Endodermal cell (in vitro differentiated cells): ENCODE measurements at places on chromosomes 6 and 20.

- H3K27me3 ChIP-seq: no peaks in the 10 kb centered on the region
- H3K27ac ChIP-seq: no peak overlapping the region
- no peaks in the 10 kb centered on the region for H3K4me1 ChIP-seq
Measured at GRCh38 chr6:150905769-150906168, 40.3 kb downstream of the MTHFD1L start.

DNA sequence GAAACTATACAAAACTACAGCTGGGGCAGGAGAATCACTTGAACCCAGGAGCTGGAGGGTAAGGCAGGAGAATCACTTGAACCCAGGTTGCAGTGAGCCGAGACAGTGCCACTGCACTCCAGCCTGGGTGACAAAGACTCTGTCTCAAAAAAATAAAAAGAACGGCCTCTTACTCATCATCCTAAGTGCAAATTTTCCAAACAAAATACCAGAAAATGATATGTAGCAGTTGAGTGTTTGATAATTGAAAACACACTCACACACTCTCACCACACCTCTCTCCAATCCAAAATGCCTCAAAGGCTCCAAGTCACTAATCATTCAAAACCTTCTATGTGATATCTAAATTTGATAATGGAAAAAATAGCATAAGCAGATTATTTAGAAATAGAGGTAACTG, 198.6 kb upstream of the SHLD1 start:
- H3K4me3 ChIP-seq: no peak overlapping the region
- H3K27me3 ChIP-seq: no peaks in the 10 kb centered on the region
- H3K36me3 ChIP-seq: peaks cover 74% of the 10 kb centered on the region
- no peak overlapping the region for H3K27ac ChIP-seq
- no peak for DNase-seq

DNA sequence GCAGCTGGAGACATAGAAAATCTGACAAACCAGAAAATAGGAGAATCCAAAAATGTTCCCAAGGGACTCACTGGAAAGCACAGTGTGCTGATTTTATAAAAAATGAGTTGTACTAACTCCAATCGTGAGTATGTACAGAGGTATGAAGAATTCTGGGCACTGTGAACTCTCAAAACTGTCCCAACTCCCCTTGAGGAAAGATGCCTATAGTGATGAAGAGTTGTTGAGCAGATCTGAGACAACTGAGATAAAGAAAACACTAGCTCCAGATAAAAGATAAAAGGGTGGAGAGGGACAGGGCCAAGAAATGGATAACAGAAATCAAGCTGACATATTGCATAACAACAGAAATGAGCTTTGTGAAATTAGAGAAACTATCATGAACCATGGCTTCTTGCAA, 481.4 kb downstream of the MAFB start:
- no peaks in the 10 kb centered on the region for H3K4me1 ChIP-seq
- no peak for DNase-seq
- H3K27ac ChIP-seq: no peak overlapping the region
- no peak overlapping the region for H3K4me3 ChIP-seq

DNA sequence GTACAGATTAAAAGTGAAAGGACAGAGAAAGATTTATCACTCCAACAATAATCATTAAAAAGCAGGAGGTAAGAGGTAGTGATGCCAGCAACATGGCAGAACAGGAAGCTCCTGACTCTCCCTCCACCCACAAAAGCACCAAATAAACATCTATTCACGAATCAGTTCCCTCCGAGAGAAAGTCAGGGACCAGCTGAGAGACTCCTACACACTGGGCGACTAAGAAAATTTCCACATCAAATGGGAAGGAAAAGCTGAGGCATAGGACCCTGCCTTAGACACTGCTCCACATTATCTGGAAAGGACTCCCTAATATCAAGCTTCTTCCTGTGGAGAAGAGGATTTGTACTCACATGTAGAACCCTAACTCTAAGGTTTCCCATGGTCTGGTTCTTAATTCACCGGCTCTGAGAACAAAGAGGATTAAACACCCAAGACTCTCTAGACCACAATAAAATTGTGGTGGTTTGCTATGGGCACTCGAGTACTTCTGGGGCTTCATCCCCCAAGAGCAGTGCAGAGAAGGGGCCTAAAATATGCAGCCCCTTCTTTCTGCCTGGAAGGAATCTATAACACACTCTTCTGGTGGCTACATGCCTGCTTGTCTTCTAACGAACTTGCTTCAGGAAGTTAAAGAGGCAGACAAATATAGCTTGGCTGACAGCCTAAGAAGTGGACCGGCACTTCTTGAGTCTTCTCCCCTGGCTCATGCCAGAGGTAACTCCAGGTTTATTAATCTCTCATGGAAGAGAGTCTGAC, 29.4 kb upstream of the ASF1A start:
- no peaks in the 10 kb centered on the region for H3K36me3 ChIP-seq
- no peak overlapping the region for H3K27ac ChIP-seq
- DNase-seq: no peak
- no peaks in the 10 kb centered on the region for H3K4me1 ChIP-seq

DNA sequence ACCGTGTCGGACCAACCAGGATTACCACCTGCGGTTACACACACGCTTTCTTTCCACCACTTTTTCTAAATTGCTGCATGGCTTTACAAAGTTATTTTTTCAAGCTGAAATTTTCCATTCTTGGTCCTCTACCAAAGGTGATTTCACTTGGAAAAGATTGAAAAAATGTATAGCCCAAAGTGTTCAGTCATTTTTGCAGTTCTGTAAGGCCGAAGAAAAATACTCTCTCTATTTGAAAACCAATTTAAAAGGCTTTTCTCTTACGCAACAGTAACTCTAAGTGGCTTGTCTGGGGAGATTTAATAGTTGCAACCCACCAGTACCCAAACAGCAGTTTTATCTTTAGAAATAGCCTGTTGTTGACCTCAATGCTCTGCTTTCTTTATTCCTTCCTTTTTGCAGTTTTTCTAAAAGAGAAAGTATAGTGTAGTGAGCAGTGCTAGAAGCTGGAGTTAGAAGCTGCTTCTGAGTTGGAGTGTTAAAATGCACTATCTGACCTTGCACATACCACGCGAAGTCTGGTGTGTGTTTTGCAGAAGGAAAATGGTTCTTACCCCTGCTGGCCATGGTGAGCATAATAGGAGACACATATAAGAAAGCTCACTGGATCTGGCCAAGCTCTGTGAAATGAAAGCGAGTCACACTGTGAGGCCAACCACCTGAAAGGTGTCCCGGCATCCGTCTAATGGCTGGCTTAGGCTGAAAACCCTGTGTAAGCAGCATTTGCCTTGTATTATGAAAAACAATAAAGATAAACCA, 271.6 kb upstream of the PRND start:
- no peaks in the 10 kb centered on the region for H3K4me1 ChIP-seq
- no peaks in the 10 kb centered on the region for H3K36me3 ChIP-seq
- DNase-seq: no peak
- no peak overlapping the region for H3K27ac ChIP-seq
- H3K27me3 ChIP-seq: no peaks in the 10 kb centered on the region

GRCh38 chr6:30570740-30571074, 535 bp upstream of the ABCF1 start:
- H3K27ac ChIP-seq: no peak overlapping the region
- H3K4me1 ChIP-seq: peaks cover 11% of the 10 kb centered on the region
- H3K27me3 ChIP-seq: no peaks in the 10 kb centered on the region

DNA sequence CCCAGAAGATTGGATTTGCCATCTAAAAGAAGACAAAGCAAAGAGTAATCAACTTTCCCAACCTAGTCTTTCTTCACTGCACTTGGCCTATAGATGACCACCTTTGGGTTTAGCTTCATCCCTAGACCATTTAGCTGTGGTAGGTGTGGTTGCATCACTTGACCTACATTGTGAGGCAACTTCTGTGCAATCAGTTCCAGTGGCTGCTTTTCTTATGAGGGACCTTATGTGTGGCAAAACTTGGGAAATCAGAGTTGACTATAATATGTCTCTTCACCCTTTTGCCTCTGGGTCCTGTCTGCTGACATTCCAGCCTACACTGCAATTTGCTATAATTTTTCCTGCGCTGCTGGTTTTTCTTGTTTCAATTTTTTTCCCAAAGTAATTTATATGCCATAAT, 55.2 kb downstream of the PRDM13 start:
- no peaks in the 10 kb centered on the region for H3K27me3 ChIP-seq
- no peaks in the 10 kb centered on the region for H3K4me1 ChIP-seq
- H3K27ac ChIP-seq: no peak overlapping the region
- H3K36me3 ChIP-seq: no peaks in the 10 kb centered on the region

- H3K27ac ChIP-seq: no peak overlapping the region
- no peak overlapping the region for H3K4me3 ChIP-seq
- H3K27me3 ChIP-seq: peaks cover 14% of the 10 kb centered on the region
- H3K36me3 ChIP-seq: no peaks in the 10 kb centered on the region
- H3K4me1 ChIP-seq: no peaks in the 10 kb centered on the region
Measured at GRCh38 chr6:37524970-37525318, 25.3 kb upstream of the CCDC167 start.

- no peaks in the 10 kb centered on the region for H3K27me3 ChIP-seq
- no peaks in the 10 kb centered on the region for H3K36me3 ChIP-seq
- H3K27ac ChIP-seq: no peak overlapping the region
- no peak overlapping the region for H3K4me3 ChIP-seq
Measured at GRCh38 chr6:24760210-24760609, 14.5 kb upstream of the GMNN start.

GRCh38 chr20:41482647-41483552, 116.3 kb upstream of the EMILIN3 start:
- no peak for DNase-seq
- no peaks in the 10 kb centered on the region for H3K4me1 ChIP-seq
- H3K4me3 ChIP-seq: no peak overlapping the region
- peaks cover 77% of the 10 kb centered on the region for H3K36me3 ChIP-seq
- no peak overlapping the region for H3K27ac ChIP-seq

DNA sequence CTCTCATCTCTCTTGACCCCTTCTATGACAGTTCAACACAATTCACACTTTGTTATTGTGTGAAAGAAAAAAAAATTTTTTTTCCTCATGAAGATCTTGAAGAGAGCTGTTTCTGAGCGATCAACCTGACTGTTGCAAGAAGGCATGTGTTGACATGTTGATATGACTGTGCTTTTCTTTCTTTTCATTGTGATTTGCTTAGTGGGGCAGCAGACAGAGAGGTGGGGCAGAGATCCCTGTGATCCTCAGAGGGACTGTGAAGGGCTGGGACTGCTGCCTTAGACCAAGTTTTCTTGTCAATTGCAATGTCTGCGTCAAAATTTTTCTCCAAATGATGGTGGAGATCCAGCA, 70.8 kb upstream of the IYD start:
- DNase-seq: no peak
- H3K27me3 ChIP-seq: no peaks in the 10 kb centered on the region
- H3K4me3 ChIP-seq: no peak overlapping the region
- H3K36me3 ChIP-seq: no peaks in the 10 kb centered on the region

- peaks cover 20% of the 10 kb centered on the region for H3K4me1 ChIP-seq
- H3K27ac ChIP-seq: no peak overlapping the region
- H3K36me3 ChIP-seq: no peaks in the 10 kb centered on the region
Measured at GRCh38 chr6:7137335-7138045, 29.7 kb downstream of the RREB1 start.

DNA sequence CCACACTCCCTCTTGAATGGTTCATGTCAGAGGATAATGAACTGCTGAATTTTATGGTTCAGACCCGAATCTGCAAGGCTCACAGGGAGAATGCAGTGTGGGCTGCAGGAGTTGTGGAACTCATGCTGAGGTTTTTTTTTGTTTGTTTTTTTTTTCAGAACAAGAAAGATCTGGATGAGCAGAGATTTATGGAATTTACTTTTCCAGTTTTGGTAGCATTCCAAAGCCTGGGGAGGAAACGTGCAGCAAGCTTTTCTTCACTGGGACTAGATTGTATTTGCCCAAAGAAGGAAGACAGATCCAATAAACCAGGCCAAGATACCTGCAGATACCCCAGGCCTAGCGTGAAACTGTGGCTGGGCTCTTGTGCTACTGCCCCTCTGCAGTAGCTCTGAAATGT, 223.9 kb upstream of the TAB2 start:
- H3K36me3 ChIP-seq: no peaks in the 10 kb centered on the region
- no peak for DNase-seq
- H3K4me1 ChIP-seq: no peaks in the 10 kb centered on the region
- H3K27ac ChIP-seq: no peak overlapping the region
- H3K27me3 ChIP-seq: no peaks in the 10 kb centered on the region
- no peak overlapping the region for H3K4me3 ChIP-seq

DNA sequence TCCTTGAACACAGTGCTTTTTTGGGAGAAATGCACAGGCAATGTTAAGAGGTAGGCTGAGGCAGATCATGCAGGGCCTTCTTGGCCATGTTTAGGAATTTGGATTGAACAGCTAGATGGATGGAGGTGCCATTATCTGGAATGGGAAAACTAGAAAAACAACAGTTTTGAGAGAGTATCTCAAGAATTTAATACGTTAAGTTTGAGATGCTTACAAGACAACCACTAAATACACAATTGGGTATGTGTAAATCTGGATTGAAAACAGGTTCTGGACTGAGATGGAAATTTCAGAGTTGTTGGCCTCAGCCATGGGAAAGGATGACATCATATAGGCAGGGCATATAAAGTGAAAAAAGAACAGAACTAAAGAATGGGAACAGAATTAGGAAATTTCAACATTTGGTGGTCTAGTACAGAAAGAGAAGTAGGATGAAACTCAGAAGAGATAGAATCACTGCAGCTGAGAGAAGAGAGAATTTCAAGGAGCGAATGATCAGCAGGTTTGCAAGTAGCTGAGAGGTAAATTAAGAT, 37.1 kb downstream of the NCOA7 start:
- no peak overlapping the region for H3K4me3 ChIP-seq
- no peaks in the 10 kb centered on the region for H3K36me3 ChIP-seq
- H3K4me1 ChIP-seq: peaks cover 3% of the 10 kb centered on the region
- no peak overlapping the region for H3K27ac ChIP-seq
- DNase-seq: no peak

- no peak overlapping the region for H3K4me3 ChIP-seq
- H3K27me3 ChIP-seq: no peaks in the 10 kb centered on the region
- no peak overlapping the region for H3K27ac ChIP-seq
- H3K4me1 ChIP-seq: no peaks in the 10 kb centered on the region
- DNase-seq: peak; percentile 67
- no peaks in the 10 kb centered on the region for H3K36me3 ChIP-seq
Measured at GRCh38 chr6:96162711-96163120, 146.9 kb downstream of the FUT9 start.

DNA sequence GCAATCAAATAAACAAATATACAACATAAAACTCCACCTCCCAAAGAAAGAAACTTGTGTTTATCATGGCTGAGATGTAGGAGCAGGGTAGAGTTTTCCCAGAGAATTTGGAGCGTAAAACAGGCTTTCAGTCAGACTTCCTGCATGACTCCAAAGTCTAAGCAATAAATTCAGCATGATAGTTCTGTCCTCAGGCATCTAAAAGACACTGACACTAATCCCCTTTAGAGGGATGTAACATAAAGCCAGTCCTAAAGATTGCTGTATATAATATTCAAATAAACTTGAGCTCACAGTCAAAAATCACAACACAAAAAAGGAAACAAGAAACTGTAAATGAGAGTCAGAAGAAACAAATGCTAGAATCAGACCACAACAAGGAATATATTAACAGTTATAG, 234.4 kb downstream of the CENPW start:
- H3K27ac ChIP-seq: no peak overlapping the region
- H3K4me3 ChIP-seq: no peak overlapping the region
- H3K4me1 ChIP-seq: no peaks in the 10 kb centered on the region
